ENCODE measurements at places on chromosomes 1 and 21. TPM values are rescaled to one million over a fixed set of nuclear protein-coding genes. Genes with fewer than 3 reads are reported as not detected.
A peak's percentile ranks its signal among the peaks of the same experiment; 100 is the strongest.

Gene DENND2C
- 2.6 TPM for total RNA-seq

Gene CD247
- 0.54 TPM for total RNA-seq

Gene LEPR
- total RNA-seq = 4.3 TPM

Gene KAZN
- 3.7 TPM for total RNA-seq

Gene CCDC185
- not detected for total RNA-seq

Gene DIP2A
- total RNA-seq = 21.6 TPM

DNA sequence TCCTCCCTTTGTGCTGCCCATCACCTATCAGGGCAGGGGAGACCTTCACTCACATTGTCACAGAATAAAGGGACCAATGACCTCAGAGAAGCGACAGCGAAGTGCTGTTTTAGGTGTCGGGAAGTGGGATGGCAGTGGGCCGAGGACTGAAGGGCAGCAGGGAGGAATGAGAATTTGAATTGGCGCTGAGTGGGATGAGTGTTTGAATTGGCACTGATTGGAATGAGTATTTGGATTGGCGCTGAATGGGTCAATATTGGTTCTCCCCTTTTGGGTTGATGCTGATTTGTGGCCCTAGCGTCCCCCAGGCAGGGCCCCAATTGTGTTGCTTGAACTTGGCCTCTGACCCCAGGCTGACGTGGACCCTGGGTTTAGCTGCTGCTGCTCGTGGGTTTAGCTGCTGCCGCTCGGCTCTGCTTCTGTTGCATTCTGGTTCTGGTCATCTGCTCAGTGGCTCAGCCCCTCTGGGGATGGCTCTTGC is 12.4 kb upstream of the UMODL1 start:
- peak; percentile 26 for DNase-seq

Gene KIF14
- 0.19 TPM for total RNA-seq

- DNase-seq = no peak
Observed at GRCh38 chr1:212219679-212220463, 65.3 kb upstream of the PPP2R5A start.

Gene ABCG1
- 7.3 TPM for total RNA-seq

GRCh38 chr1:181349512-181349911 is 133.8 kb upstream of the CACNA1E start:
- no peak for DNase-seq

GRCh38 chr1:109501644-109502363 is 7.7 kb downstream of the AMIGO1 start:
- DNase-seq = no peak

Gene NR5A2
- total RNA-seq = 1.7 TPM

DNA sequence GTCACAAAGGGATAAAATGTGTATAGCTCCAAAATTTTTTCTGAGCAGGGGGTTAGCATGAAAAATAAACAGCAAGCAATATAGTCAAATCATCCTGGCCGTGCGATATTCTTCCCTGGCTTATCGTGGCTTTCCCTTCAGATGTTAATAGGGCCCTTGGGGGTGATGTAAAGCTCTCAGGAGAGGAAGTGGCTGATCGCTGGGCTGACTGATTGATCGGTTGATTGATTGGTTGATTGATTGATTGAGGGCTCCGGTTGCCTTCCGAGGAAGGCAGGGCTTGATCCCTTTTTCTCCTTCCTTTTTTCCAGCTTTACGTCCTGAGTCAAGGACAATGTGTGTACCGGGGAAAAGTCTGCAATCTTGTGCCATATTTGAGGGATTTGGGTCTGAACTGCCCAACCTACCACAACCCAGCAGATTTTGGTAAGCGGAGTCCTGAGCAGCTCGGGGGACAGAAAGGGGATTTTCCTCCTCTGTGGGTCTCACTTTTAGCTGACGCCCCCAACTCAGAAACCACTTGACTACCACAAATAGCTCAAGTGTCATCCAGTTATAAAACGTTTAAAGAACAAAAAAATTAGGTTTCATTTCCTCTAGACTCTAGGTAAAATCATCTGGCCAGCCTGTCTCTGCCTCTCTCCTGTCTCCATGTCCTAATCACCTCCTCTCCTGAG is 29.5 kb downstream of the TFF3 start:
- no peak for DNase-seq

Gene MR1
- total RNA-seq = 3.3 TPM

Gene GPR161
- total RNA-seq = 3.1 TPM

GRCh38 chr1:80369780-80370179 is 1363.2 kb upstream of the ADGRL4 start:
- DNase-seq = no peak

DNA sequence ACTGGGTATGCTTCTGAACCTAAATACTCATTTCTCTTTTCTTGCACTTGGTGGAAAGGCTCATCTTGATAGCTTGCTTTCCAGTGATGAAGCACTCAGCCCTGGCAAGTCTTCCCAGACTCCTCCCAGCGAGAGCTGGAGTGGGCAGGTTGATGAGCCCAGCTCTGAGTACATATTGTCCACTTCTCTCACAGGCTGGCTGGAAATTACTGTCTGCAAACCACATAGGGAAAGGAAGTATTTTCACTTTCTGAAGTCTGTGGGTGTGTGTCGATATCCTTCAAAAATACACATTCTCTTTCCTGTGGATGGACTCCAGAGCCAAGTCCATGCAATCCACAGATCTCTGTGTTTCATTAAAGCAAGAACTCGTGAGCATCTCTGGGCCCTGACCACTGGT is 38.7 kb upstream of the CNTN2 start:
- no peak for DNase-seq

DNA sequence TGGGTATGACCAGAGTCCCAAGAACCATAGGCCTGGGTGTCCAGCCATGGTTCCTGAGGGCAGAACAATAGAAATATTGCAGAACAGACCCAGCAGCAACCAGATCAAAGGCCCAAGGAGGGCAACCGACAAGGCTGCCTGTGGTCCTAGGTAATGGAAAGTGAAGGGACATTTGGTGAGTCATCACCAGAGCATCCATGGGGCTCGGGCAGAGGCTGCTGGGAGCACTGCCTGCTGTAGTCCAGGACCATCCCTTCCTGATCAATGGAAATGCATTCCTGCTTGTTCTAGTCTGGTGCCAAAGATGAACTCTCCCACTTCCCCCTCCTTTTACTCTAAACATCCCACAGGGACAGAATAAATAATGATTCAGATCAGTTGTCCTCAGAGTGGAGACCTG is 172.8 kb upstream of the CACNA1E start:
- DNase-seq = no peak

GRCh38 chr1:187051618-187052232 is 223.0 kb downstream of the PLA2G4A start:
- no peak for DNase-seq

Gene LCE1A
- not detected for total RNA-seq

- no peak for DNase-seq
Observed at GRCh38 chr21:15050568-15051377, 14.0 kb downstream of the NRIP1 start.

- no peak for DNase-seq
Observed at GRCh38 chr1:206737729-206738201, 32.8 kb upstream of the IL19 start.
